ENCODE measurements at places on chromosomes 5 and 9. TPM values are rescaled to one million over a fixed set of nuclear protein-coding genes. Genes with fewer than 3 reads are reported as not detected.

The RNF224 gene
- not detected for total RNA-seq

The AQP3 gene
- 60.5 TPM for total RNA-seq

The DCAF10 gene
- 22.2 TPM for total RNA-seq

The ARL15 gene
- total RNA-seq, result 19.8 TPM

GRCh38 chr9:95854386-95855020 is 21.0 kb upstream of the ERCC6L2 start:
- H3K4me3 ChIP-seq, result no peak overlapping the region
- no peak overlapping the region for H3K27ac ChIP-seq
- H3K27me3 ChIP-seq, result no peaks in the 10 kb centered on the region

GRCh38 chr5:176548967-176549444 is at the start of gene CDHR2:
TSS of gene CDHR2 (plus strand) at chr5:176549342. CDS start at chr5:176565353, 16,011 bp downstream.
- peak; percentile 52 for DNase-seq
- H3K27me3 ChIP-seq, result no peaks in the 10 kb centered on the region
- H3K4me3 ChIP-seq, result no peak within 1 kb of the TSS
- peak within 1 kb of the TSS; percentile 47 for H3K27ac ChIP-seq

DNA sequence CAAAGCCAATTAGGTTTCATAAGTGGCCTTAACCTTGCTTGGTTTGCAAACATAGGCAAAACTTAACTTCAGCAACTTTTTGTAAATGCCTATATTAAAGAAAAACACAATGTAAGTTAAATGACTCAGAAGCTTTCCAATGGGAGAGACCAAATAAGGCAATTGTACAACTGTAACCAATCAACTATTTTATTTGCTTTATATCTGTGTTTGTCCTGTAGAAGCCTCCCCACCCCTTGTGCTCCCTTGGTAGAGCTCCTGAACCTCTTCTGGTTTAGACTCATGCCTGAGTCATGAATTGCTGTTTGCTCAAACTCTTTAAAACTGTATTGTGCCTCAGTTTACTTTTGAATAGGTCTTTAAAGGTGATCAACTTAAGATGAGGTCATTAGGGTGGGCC is 3.0 kb upstream of the C1QTNF3 start:
- no peaks in the 10 kb centered on the region for H3K36me3 ChIP-seq
- peaks cover 2% of the 10 kb centered on the region for H3K4me1 ChIP-seq
- H3K4me3 ChIP-seq, result no peak overlapping the region
- no peak for DNase-seq
- H3K27ac ChIP-seq, result no peak overlapping the region
- H3K27me3 ChIP-seq, result no peaks in the 10 kb centered on the region

GRCh38 chr5:135135530-135136226 is 101.7 kb upstream of the PITX1 start:
- no peak overlapping the region for H3K27ac ChIP-seq
- H3K4me1 ChIP-seq, result no peaks in the 10 kb centered on the region
- DNase-seq, result peak; percentile 43
- H3K27me3 ChIP-seq, result no peaks in the 10 kb centered on the region
- no peaks in the 10 kb centered on the region for H3K36me3 ChIP-seq

DNA sequence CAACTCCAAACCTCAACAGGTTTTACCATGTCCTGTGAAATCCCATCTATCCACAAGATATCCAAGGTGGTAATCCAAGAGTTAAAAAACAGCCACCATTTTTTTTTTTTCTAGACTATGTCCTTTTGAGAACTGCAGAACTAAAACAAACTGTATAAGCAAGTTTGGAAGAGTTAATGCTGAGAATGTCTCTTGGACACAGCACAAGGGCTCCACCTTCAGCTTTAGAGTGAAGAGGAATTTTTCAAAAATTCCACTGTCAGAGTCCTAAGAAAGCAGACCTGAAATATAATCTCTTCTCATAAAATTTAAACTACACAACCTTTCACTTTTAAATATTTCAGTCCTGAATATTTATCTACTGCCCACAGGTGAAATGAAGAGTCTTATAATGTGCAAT is 167.8 kb upstream of the CCNG1 start:
- H3K4me1 ChIP-seq, result no peaks in the 10 kb centered on the region
- H3K27me3 ChIP-seq, result no peaks in the 10 kb centered on the region
- DNase-seq, result no peak

DNA sequence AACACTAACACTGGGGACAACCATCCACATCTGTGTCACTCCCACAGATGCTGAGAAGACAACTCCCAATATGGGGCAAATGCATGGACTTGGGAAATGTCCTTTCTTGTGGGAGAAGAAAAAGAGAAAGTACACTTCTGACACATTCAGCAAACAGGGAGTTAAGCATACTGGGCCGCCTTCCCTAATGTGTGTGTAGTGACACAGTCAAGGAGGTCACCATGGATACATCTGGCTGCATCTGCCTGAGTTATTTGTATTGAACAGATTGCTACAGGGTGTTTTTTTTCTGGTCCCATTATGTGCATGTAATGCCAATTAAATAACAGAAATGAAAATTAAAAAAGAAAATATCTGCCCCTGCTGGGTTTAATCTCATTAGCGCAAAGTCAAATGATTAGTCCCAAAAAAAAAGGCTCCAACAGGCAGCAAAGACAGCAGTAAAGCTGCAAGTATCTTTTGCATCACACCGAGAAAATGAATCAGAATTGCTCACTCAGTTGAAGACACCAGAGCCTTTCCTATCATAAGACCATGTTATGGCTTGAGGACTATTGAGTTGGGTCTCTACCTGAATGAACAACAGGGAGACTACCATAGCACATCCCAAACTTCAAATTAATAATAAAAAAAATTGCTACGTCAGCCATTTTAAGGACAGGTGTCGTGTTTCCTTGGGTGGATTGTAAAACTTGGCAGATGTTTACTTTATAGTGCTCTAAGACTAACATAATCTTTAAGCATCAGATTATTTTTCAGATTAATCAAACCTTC is 395.9 kb downstream of the DTWD2 start:
- H3K36me3 ChIP-seq, result no peaks in the 10 kb centered on the region
- H3K4me1 ChIP-seq, result no peaks in the 10 kb centered on the region
- no peak overlapping the region for H3K27ac ChIP-seq
- DNase-seq, result no peak
- H3K4me3 ChIP-seq, result no peak overlapping the region

DNA sequence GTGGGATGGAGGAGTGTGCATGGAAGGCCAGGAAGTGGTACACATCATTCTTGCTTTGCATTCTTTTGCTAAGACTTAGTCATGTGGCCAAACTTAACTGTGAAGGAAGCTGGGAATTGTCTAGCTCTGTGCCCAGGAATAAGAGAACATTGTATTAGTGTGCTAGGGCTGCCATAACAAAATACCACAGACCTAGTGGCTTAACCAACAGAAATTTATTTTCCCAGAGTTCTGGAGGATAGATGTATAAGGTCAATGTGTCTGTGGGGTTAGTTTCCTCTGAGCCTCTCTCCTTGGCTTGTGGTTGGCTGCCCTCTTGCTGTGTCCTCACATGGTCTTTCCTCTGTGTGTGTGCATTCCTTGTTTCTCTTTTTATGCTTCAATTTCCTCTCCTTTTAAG is 32.4 kb downstream of the NNT start:
- peak overlapping the region; percentile 18 for H3K27ac ChIP-seq
- DNase-seq, result no peak
- H3K36me3 ChIP-seq, result no peaks in the 10 kb centered on the region
- H3K4me1 ChIP-seq, result peaks cover 33% of the 10 kb centered on the region
- no peak overlapping the region for H3K4me3 ChIP-seq

- no peak for DNase-seq
- H3K4me3 ChIP-seq, result no peak overlapping the region
Observed at GRCh38 chr5:156498226-156498980, 171.4 kb downstream of the SGCD start.

GRCh38 chr5:179158556-179158955 is 98.4 kb downstream of the ZNF354C start:
- no peak overlapping the region for H3K4me3 ChIP-seq
- no peaks in the 10 kb centered on the region for H3K27me3 ChIP-seq
- no peaks in the 10 kb centered on the region for H3K4me1 ChIP-seq
- no peaks in the 10 kb centered on the region for H3K36me3 ChIP-seq

DNA sequence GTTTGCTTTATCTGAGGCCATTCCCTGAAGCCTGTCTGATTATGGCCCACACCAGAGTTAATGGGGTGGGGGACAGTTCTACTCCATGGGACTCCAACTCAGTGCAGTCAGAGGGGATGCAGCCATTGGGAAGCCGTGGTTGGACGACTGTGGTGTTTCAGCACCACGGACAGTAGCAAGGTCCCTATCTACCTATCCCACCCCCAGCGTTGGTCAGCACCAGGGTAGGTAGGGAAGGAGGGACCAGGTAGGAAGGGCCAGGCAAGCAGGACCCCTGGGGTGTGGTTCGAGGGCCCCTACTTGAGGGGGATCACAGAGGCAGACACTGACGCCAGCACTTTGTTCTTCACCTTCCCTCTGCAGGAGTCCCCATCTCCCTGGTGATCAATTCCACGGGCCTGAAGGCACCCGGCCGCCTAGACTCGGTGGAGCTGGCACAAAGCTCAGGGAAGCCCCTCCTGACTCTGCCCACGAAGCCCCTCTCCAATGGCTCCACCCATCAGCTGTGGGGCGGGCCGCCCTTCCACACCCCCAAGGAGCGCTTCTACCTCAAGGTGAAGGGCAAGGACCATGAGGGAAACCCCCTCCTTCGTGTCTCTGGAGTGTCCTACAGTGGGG is 33.2 kb downstream of the HMCN2 start:
- H3K4me3 ChIP-seq, result no peak overlapping the region
- no peaks in the 10 kb centered on the region for H3K27me3 ChIP-seq
- no peak for DNase-seq

GRCh38 chr9:83435301-83435700 is 102.9 kb downstream of the FRMD3 start:
- H3K4me1 ChIP-seq, result peaks cover 1% of the 10 kb centered on the region
- H3K36me3 ChIP-seq, result no peaks in the 10 kb centered on the region
- no peak overlapping the region for H3K27ac ChIP-seq

- no peaks in the 10 kb centered on the region for H3K36me3 ChIP-seq
- no peaks in the 10 kb centered on the region for H3K27me3 ChIP-seq
- DNase-seq, result no peak
- H3K27ac ChIP-seq, result no peak overlapping the region
- no peaks in the 10 kb centered on the region for H3K4me1 ChIP-seq
Observed at GRCh38 chr9:76989501-76989900, 30.0 kb upstream of the FOXB2 start.

DNA sequence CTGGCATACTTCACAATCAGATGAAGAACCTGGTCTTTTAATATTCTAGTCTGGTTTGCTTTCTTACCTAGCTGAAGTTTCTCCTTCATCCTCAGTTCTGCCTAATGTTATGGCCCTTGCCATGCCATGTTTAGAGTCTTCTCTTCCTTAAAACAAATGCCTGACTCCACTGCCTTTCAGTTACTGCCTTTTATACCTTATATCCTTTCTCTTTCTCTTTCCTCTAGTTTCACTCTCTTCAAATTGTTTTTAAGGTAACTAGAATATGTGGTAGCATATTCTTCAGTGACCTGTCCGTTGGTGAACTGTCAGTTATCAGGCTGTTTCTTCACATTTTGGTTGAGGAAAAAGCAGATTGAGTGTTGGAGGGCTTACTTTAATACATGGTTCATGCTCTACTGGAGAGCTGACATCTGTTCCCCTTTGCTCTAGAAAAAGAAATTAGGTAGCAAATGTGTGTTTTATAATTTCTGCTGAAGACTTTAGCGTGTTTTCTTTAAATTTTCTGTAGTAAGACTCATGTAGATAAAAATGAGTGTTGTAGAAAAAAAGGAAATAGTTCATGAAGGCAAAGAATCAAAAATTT is 103.8 kb downstream of the DMXL1 start:
- H3K27ac ChIP-seq, result no peak overlapping the region
- H3K4me1 ChIP-seq, result no peaks in the 10 kb centered on the region
- H3K36me3 ChIP-seq, result peaks cover 20% of the 10 kb centered on the region
- H3K27me3 ChIP-seq, result no peaks in the 10 kb centered on the region

DNA sequence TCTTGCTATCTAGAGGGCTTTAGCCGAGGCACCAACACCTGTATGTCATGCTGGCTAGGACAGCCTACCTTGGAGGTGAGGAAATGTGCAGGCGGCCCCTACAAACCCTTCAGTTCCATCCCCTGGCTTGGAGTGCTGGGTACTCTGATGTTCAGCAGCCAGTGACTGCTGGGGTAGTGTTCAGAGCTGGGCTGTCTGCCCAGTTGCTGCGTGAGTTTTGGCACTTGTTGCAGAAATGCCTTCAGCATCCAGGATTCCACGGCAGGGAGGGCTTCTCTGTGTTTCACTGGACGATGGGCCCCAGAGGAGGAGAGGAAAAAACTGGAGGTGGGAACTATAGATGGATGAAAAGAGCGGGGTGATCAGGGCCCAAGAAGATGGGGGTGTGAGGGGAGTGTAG is 10.4 kb downstream of the SWI5 start:
- peaks cover 8% of the 10 kb centered on the region for H3K36me3 ChIP-seq
- H3K4me1 ChIP-seq, result no peaks in the 10 kb centered on the region
- no peak overlapping the region for H3K4me3 ChIP-seq
- no peak overlapping the region for H3K27ac ChIP-seq

- H3K4me1 ChIP-seq, result no peaks in the 10 kb centered on the region
- no peak overlapping the region for H3K4me3 ChIP-seq
- H3K27me3 ChIP-seq, result no peaks in the 10 kb centered on the region
- no peak for DNase-seq
- no peak overlapping the region for H3K27ac ChIP-seq
- no peaks in the 10 kb centered on the region for H3K36me3 ChIP-seq
Observed at GRCh38 chr5:57768745-57769144, 286.1 kb upstream of the ACTBL2 start.

DNA sequence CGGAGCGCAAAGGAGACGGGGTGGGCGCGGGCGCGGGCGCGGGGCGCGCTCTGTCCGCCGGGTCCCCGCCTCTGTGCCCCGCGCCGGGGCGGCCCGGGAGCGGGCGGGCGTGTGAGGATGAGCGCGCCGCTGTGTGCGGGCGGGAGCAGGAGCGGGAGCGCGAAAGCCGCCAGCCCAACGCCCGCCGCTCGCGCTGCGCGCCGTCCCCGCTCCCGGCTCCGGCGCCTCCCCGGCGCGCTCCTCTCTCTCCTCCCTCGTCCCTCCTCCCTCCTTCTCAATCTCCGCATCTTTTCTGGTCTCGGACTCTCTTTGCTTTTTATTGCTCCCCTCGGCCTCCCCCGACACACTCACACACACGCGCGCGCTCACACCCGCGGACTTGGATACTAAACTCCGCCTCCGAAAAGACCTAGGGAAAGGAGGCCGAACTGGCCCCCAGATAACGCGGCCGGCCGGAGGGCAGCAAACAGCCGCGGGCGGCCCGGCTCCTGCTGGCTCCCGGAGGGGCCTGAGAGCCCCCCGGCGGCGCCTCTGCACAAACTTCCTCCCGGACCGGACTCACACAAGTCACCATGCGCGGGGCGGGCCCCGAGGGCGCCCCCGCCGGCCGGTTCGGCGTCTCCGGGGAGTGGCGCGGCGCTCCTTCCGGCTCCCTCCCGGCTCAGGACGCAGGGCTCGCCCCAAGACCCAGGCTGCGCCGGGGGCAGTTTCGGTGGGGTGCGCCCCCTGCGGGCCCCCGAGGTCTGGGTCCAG is at the start of gene FIBCD1:
Gene FIBCD1 (minus strand): TSS at position 596 of the 753 bp plus-strand sequence. CDS start 640 bp downstream, outside the sequence.
- H3K27ac ChIP-seq, result no peak within 1 kb of the TSS
- no peak within 1 kb of the TSS for H3K4me3 ChIP-seq
- no peaks in the 10 kb centered on the region for H3K36me3 ChIP-seq
- peaks cover 23% of the 10 kb centered on the region for H3K4me1 ChIP-seq

GRCh38 chr5:145280806-145281205 is 554.3 kb downstream of the PRELID2 start:
- H3K27ac ChIP-seq, result no peak overlapping the region
- no peaks in the 10 kb centered on the region for H3K27me3 ChIP-seq
- DNase-seq, result no peak
- H3K4me1 ChIP-seq, result no peaks in the 10 kb centered on the region
